ENCODE measurements at places on chromosomes 5 and 9.

GRCh38 chr5:158796812-158797497 lies 302.8 kb downstream of the EBF1 start:
- DNase-seq = no peak

DNA sequence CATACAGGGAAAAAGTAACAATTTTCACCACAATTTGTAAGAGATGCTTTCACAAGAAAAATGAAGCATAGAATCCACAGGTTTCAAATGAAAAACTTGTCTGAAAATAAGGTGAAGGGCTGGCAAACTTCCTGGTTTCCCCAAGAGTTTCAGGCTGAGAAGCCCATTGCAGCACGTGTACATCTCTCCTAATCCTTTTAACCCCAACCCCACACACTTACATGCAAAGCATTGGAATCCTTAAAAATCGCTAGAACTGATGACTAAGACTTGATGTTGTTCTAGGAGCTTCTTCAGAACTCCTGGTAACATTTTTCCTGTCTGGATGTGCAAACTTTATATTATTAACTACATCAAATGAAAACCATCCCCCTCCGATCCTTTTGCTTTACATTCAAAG lies 317.8 kb upstream of the RGMB start:
- DNase-seq = no peak

- no peak for DNase-seq
Observed at GRCh38 chr5:40879163-40879942, 29.9 kb upstream of the C7 start.

DNA sequence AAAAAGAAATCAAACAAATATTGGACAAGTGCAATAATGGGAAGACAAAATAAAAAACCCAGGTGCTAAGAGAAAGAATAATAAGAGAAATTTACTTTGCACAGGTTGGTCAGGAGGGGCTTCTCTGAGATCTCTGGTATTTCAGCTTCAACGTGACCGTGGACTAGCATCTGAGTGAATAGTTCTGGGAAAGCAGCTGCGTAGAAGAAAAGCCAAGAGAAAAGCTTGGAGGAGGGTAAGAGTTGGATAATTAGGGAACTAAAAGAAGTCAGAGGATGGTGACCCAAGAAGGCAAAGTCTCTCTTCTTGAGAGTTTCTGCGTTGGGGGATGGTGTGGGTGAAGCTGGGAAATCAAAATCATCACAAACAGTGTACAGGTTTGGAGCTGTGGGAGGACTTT lies 41.6 kb downstream of the YIPF5 start:
- no peak for DNase-seq

DNA sequence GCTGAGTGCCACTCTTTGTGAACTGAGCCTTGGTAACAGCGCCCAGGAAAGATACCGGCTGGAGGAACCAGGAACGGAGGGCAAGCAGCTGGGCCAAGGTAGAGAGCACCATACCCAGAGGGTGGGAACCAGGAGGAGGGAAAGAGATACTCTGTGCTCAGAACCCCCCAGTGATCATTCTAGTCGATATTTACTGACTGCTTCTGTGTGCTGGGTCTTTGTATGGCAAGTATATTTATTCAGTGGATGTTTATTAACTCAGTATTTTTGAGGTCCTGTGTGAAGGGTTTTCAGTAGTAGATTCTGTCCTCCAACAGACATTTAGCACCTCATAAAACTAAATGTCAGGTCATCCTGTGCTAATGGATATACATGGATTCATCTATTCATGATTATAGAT lies 62.3 kb upstream of the RARS1 start:
- no peak for DNase-seq

GRCh38 chr9:38622951-38623350 lies 2.6 kb upstream of the ANKRD18A start:
- DNase-seq = no peak

GRCh38 chr5:167317884-167318283 lies 973.6 kb upstream of the WWC1 start:
- DNase-seq = no peak

- DNase-seq = no peak
Observed at GRCh38 chr9:72909428-72909827, 43.4 kb downstream of the ALDH1A1 start.

- DNase-seq = no peak
Observed at GRCh38 chr9:134222018-134222573, 57.7 kb upstream of the RNU6ATAC start.

DNA sequence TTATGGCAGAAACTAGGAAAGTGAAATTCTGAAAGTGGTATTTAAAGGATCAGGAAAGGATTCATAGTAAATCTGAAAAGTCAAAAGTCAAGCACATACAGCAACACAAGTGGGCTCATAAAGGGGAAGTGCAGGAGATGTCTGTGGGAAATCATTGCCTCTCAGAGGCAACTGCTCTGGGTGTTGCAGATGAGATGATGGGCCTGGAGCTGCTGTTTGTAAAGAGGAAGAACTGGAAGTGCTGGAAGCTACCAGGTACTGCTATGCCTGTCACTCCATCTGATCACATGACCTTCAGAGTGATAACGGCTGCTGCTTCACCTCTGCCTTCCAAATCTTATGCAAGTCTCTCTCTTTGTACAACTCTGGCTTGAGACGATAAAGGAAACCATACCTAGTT lies 55.9 kb downstream of the ADRB2 start:
- no peak for DNase-seq

DNA sequence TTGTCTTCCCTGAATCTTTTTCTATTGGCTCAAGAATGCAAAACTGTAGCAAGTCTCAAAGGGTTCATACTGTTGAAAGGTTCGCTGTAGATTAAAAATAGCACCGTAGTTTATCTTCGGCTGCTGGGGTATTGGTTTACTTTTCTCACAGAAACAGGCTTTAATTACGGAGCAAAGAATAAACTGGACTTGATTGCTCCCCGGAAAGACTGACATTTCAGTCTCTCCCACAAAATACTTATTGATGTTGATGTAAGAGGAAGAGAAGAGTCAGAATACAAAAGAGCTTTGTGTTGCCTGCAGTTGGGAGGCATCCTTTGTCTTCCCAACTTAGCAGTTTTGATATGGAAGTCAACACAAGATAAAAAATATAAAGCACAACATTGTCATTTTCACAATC lies 183.9 kb upstream of the DMAC1 start:
- no peak for DNase-seq

- DNase-seq = no peak
Observed at GRCh38 chr5:144504929-144505577, 334.4 kb downstream of the KCTD16 start.

DNA sequence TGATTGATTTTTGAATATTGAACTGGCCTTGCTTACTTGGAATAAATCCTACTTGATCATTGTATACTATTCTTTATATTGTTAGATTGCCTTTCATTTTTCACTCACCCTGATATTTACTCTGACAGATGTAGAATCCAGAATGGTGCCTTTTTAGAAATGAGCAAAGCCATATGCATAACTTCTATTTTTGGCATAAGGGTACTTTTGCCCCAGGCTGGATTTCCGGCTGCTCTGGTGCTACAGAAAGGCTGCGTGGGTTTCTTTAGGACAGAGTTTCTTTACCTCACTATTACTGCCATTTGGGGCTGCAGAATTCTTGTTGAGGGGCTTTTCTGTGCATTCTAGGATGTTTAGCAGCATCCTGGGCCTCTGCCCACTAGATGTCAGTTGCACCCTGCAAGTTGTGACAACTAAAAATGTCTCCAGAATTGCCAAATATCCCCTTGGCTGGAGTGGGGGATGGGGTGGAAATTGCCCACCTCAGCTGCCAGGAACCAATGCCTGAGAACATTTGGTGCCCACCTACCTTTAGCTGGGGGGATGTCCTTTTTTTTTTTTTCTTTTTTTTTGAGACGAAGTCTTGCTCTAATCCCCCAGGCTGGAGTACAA lies 50.1 kb downstream of the SLC36A1 start:
- DNase-seq = no peak

DNA sequence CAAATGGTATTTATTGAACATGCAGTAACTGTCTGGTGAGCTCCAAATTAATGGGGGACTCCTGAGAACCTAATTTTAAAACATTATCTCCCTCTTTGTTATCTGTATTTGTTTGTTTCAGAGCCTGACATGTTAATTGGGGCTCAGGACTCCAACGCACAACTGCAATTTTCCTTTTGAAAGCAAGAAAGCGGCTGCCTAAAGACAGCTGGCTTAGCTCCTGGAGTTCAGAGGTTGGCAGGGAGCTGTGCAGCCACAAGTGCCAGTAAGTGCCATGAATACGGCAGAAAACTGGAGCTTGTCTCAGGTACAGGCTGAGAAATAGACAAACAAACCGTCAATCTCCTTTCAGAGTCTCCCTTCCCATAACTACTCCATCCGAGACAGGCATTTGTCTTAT lies 80.9 kb downstream of the PPP2R2B start:
- DNase-seq = no peak

DNA sequence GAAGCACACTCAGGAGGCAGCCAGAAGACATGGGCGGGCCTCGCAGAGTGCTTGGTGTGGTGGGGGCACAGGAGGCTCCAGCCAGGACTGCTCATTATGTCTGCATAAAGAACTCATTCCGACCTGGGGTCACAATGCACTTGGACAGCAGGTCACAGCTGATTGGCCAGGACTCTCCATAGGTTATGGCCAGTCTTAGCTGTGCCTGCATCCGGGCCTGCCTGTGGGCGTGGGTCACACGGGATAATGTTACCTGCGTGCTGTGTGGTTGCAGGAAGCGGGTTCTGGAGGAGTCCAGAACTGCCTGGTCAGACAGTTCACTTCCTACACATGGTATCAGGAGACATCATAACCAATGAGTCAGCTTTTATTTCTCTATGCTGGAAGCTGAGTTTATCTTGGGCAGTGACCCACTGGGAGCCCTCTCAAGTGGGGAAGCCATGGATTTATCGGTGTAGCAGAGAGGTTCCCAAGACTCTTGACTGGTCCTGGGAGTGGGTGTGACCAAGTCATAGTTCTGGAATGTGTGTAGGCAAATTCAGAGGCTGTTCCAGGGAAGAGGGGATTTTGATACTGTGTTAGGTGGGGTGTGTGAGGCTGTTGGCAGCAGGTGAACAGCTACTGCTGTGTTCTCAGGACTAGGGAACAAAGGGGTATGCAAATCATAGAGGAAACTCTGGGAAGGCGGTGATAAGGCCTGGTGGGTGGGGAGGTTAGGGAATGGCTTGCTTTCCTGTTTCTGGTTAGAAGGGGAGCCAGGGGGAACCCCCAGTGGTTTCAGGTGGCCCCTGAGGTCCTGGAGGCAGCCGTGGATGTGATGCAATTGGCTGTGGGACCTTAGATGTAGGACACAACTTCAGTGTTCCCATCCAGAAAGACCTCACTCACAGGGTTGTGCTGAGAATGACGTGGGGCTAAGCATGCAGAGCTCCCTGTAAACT lies 51.3 kb downstream of the ARHGEF37 start:
- no peak for DNase-seq

- no peak for DNase-seq
Observed at GRCh38 chr5:424301-425110, 18.5 kb upstream of the EXOC3 start.

GRCh38 chr5:161676103-161676502 lies 9.4 kb upstream of the GABRA6 start:
- no peak for DNase-seq

GRCh38 chr5:31692561-31693221 lies 53.8 kb downstream of the PDZD2 start:
- DNase-seq = no peak

- DNase-seq = no peak
Observed at GRCh38 chr5:129951039-129951438, 46.8 kb downstream of the CHSY3 start.

DNA sequence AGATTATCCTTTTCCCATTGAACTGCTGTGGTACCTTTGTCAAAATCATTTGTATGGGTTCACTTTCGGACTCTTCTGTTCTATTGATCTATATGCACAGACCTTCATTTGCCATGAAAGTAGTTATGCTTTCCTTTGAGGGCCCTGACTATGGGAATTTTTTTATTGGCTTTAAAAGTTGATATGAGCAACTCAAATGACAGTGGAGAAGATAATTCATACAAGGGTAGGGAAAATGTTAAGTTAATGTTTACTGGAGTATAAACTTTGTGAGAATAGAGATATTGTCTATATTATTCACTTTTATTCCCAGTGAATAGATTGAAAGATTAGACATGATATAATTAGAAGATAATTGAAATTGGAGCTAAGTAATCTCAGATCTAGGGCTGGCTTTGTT lies 94.8 kb downstream of the ATP10B start:
- DNase-seq = no peak

DNA sequence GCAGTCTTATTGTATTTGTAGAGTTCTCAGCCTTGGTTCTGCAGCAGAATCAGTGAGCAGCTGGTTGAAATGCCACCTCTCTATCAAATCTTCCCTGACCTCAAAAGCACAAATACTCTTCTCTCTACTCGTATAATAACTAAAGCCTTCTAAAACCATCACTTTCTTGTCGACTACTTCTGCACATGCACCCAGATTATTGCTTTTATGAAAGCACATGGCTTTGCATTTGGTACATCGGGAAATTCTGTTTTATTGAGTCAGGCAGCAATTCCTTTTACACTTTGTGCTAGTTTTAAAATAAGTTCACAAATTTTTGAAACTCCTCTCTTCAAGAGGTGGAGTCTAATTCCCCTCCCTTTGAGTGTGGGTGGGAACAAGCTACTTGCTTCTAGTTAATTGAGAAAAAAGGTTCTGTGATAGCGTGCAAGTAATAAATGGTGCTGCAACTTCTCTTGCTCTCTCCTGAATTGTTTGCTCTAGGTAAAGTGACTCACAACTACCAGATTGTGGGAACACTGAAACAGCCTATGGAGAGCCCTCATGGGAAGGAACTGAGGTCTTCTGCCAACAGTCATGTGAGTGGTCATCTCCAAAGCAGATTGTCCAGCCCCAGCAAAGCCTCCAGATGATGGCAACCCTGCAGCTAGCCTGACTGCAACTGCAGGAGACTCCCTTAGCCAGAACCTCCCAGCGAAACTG lies 66.0 kb upstream of the TAF1L start:
- no peak for DNase-seq

GRCh38 chr9:132214027-132214622 lies 52.3 kb downstream of the NTNG2 start:
- DNase-seq = no peak

DNA sequence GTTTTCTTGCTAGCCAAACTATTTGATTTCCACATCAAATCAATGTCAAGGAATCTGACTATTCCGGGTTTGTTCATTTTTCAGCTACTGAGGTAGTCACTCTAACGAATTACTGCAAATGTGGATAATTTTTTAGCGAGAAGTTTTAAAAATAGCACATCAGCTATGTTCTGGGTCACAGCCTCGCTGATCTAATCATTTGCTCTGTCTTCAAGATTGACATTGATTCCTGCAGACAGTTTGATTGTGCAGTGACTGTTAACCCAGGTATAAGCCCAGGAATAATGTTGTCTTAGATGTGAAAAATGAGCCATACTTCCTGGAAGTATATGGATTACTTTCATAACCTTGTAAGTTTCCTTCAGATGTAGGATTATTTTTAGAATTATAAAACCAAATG lies 175.1 kb downstream of the BAAT start:
- no peak for DNase-seq

- peak; percentile 11 for DNase-seq
Observed at GRCh38 chr9:70510157-70510770, 95.8 kb upstream of the KLF9 start.

DNA sequence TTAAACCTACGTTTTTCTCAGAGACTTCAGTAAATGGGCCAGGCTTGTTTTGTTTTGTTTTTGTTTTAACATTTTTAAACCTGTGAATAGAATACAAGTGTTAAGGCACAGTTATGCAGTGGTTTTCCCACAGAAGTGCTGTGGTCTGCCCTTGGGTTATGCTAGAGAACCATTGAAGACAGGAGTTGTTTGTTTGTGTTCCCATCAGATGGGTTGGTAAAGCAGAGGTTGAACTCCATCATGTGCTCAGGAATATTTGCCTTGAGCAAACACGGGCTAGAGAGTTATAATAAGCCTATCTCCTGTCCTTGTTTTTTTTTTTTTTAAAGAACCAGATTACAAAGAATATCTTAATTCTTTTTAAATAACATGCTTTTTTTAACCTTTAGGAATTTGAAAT lies 28.5 kb downstream of the RHOBTB3 start:
- no peak for DNase-seq

Data from DND-41 (cell line).